ENCODE measurements at places on chromosomes 7 and 10.

GRCh38 chr7:70779321-70779720, 352.6 kb upstream of the GALNT17 start:
- no peak for DNase-seq

GRCh38 chr7:120677535-120677934, 180.4 kb downstream of the TSPAN12 start:
- no peak for DNase-seq

DNA sequence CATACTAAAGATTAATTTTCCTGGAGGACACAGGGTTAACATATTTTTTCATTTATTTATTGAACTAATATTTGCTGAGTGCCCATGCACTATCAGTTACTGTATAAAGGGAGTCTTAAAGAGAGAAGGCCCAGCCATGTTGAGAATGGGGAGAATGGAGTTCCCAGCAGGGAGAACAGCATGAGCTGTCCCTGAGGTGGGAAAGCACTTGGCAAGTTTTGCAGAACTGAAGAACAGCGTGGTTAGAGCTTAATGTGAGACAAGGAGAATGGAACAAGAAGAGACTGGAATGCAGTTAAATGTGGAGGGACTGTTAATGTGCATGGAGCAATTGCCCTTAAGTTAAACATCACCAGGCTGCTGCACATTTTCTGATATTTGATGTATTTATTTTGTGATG, 435.4 kb downstream of the SUGCT start:
- DNase-seq: no peak

DNA sequence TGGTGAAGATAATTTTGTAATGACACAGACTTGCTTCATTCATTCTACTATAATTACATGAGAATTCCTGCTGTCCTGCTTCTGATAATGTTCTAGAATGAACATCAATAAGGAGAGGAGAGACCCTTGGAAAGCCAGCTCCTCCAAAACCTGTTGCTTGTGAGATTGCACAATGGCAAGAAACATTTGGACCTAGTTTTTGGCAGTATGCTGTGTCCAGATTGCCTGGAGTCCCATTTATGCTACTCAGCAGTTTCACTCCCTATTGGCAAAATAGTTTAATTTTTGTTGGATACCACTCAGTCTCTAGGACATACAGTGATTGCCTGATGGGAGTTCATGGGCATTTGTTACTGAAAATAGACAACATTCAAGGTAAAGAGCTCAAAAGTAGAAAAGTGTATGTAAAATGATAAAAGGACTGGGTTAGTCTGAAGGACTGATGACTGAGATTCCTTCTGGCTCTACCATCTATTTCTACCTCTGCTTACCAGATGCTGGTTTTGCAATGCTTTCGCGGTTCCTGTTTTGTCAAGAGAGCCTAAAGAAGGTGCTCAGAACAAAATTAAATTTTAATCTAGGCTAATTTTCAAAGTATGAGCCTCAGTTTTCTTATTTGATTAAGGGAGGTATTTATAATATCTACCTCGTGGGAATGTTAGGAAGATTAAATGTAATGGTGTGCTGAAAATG, 8.0 kb upstream of the ACTR3B start:
- DNase-seq: no peak

DNA sequence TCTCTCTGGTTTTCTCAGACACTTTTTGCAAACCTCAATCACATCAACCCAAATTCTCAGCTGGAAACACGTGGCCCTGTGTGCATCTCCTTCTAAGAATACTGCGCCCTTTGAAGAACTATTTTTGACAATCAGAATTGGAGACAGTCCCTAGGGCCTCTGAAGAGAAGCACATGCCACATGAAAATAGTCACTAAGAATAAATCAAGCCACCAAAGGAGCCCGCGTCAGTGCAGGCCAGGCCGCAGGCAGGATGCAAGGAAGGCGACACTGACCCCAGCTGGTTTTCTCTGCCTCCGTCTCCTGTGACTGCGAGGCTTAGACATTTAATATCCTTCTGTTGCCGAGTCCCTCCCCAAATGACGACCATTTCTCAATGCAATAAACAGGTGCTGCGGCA, 88.0 kb upstream of the ADAM12 start:
- DNase-seq: no peak

Data from GM18507 (cell line).